ENCODE measurements at places on chromosomes 7 and 10.

GRCh38 chr7:11702938-11703337 lies 129.1 kb downstream of the THSD7A start:
- DNase-seq = no peak

DNA sequence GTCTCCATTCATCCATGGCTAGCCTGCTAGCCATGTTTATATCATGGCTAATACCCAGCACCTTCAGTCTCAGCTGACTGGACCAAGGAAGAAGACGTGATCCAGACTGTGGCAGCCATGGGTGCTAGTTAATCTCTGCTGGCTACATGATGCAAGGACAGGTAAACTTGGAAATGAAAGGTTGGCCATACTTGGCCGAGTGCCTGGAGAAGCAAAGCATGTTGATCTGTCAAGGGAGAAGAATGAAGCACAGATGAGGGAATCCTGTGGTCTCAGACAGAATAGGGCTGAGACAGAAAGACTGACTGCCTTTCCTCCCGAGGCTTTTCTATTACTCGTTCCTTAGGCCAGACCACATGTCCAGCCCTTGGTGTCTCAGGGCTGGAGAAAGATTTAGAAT lies 41.1 kb downstream of the CPVL start:
- no peak for DNase-seq

DNA sequence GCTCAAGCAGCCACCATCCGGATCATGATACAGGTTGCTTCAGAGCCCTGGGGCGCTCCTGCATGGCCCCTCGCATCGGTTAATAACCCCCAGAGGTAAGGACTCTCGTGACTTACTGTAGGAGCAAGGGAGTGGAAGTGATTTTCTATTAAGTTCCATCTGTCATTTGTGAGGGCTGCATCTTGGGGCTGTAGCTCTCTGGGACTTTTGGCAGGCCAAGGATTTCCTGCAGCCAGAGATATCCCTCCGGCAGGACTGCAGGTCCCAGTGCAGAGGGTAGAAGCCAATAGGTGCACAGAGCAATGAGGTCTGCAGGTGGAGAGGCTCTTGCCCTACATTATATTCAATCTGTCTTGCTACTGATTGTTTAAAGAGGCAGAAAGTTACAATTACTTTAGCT lies 356.8 kb upstream of the ADARB2 start:
- DNase-seq = no peak

- no peak for DNase-seq
Measured at GRCh38 chr10:71581376-71581775, 138.2 kb downstream of the C10orf105 start.

GRCh38 chr10:8069108-8069507 lies 14.6 kb downstream of the GATA3 start:
- no peak for DNase-seq

GRCh38 chr10:43754569-43755260 lies 106.0 kb upstream of the ZNF32 start:
- no peak for DNase-seq

- no peak for DNase-seq
Measured at GRCh38 chr7:91230503-91230902, 33.7 kb upstream of the FZD1 start.

- DNase-seq = no peak
Measured at GRCh38 chr7:102047-102711, 90.2 kb upstream of the FAM20C start.

DNA sequence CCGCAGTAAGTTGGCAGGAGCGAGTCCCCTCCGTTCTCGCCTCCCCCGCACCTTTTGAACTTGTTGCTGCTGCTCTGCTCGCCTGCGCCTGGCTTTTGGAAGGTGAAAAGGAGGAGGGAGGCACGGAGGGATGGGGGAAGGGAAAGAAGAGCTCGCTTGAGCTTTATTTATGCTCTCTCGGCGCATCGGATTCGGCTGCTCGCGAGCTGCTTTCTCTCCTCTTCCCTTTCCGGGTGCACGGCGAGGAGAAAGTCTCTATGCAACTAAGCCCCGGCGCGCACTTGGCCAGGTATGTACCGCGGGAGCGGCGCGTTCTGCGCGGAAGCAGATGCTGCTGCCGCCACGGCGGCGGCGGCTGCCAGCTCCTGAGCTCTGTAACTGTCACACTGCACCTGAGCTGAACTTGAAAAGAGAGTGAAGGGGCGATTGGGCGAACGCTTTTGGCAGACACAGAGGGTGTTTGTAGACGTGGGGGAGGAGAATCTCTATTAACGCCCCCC lies 551 bp downstream of the KCND2 start:
- DNase-seq = no peak

GRCh38 chr7:39623732-39624441 lies 515 bp downstream of the RALA start:
- no peak for DNase-seq

Data from esophagus squamous epithelium (tissue), 5 donors.